Adrenal gland (tissue), 19 donors: ENCODE measurements at places on chromosomes 6 and 20. TPM values are rescaled to one million over a fixed set of nuclear protein-coding genes. Genes with fewer than 3 reads are reported as not detected.

Gene NKAPL
- total RNA-seq: 1.8 TPM

Gene CFAP206
- 1.6 TPM for total RNA-seq

Gene CST7
- total RNA-seq: 4.1 TPM

Gene LBP
- 0.15 TPM for total RNA-seq

Gene THBD
- total RNA-seq: 10.0 TPM

Gene CALHM4
- total RNA-seq: 0.28 TPM

Gene PDE7B
- 4.5 TPM for total RNA-seq

Gene LHFPL5
- not detected for total RNA-seq

Gene OOEP
- total RNA-seq: not detected

Gene ZC3H12D
- 0.98 TPM for total RNA-seq
